Left ventricle myocardium inferior (tissue), 1 donor: ENCODE measurements at places on chromosomes 13 and 19.

DNA sequence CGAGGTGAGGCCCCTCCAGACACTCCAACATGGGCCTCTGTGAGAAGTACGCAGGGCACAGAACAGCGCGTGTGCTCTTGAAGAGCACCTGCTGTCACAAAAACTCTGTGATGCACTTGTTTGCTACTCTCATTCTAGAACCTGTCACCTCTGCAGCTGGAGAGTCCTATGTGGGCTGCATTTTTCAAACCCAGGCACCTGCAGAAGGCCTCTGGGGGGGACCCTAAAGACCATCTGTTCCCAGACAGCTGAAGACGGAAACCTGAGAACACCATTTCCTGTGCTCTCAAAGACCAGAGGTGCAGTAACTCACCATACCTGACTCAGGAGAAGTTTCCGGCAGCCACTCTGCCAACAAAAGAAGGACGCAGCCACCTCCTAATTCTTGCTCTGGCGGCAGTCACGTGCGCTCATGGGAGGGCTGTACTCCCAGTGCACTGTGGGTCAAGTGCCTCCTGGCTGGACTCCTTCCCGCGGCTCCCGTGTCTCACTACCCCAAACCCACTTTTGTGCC is 28.1 kb downstream of the RANBP3 start:
- DNase-seq, result peak; percentile 65

- peak; percentile 94 for DNase-seq
Observed at GRCh38 chr19:49801966-49802661, 11.0 kb downstream of the FUZ start.

- no peak for DNase-seq
Observed at GRCh38 chr19:28213470-28214082, 999.4 kb downstream of the UQCRFS1 start.

- no peak for DNase-seq
Observed at GRCh38 chr13:75947448-75947847, 311.3 kb downstream of the LMO7 start.

GRCh38 chr19:51489113-51489512 is 10.8 kb downstream of the CEACAM18 start:
- no peak for DNase-seq

DNA sequence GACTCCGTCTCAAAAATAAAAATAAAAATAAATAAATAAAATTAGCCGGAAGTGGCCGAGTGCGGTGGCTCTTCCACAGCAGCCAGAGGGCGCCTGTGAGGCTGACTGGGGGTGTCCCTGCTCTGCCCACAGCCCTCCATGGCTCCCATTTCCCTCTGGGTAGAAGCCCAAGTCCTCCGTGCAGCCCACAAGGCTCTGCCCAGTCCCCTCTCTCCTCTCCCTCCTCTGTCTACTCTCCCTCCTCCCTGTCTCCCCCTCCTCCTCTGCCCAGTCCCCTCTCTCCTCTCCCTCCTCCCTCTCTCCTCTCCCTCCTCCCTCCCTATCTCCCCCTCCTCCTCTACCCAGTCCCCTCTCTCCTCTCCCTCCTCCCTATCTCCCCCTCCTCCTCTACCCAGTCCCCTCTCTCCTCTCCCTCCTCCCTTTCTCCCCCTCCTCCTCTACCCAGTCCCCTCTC is 20.4 kb downstream of the MISP start:
- no peak for DNase-seq

DNA sequence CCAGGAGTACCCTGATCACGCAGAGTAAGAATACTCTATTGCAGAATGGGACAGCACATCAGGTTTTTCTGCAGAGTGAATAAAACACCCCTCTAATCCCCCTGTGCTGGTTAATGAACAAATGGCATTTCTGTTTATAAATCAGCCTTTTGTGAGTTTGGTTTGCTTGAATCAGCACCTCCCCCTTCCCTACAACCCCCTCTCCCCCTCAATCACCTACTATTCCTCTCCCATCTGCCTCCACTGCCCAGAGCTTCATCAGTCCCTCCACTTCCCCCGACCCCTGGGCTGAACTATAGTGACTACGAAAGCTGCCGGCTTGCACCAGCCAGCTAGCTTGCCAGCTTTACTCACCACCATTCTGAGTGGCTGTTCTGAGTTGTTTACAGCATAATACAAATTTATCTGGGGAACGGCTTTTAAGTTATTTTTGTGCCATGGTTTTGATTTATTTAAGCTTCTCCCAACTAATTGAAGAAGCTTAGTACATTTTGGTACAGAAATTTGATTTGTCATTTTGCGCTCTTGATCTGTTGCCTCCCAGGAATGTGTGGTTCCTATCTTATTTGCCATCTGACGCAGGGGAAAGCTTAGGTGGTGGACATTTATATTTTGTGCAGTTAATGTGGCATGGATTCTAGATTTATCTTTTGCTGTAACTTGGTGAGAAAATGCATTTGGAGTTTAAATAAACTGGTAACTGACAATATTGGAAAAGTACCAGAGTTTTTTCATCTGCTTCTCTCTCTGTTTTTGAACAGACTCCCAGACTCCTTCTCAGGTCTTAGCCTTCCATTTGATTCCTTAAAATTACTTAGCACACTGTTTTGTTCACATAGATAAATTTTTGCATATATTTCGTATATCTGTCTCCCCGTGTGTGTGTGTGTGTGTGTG is 41.7 kb upstream of the WDFY2 start:
- DNase-seq, result no peak

DNA sequence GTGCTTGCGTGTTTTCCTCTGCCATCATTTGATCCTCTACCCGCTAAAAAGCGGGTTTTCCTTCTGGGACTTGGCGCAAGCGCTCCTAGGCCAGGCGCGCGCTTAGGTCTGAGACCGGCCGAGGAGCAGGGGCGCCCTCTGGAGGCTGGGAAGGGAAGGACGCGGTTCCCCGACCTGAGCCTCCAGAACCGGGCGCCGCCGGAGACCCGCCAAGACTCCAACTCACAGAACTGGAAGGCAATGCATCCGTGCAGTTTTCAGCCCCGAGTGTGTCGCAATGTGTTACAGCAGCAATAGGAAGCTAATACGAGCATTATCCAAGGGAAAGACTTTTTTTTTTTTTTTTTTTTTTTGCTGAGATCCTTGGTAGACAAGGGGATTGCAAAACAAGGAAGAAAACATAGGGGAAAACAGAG is 190.9 kb downstream of the COL4A1 start:
- peak; percentile 47 for DNase-seq
